T-helper 17 cell (primary cell): ENCODE measurements at places on chromosomes 3 and 15. TPM values are rescaled to one million over a fixed set of nuclear protein-coding genes. Genes with fewer than 3 reads are reported as not detected.

DNA sequence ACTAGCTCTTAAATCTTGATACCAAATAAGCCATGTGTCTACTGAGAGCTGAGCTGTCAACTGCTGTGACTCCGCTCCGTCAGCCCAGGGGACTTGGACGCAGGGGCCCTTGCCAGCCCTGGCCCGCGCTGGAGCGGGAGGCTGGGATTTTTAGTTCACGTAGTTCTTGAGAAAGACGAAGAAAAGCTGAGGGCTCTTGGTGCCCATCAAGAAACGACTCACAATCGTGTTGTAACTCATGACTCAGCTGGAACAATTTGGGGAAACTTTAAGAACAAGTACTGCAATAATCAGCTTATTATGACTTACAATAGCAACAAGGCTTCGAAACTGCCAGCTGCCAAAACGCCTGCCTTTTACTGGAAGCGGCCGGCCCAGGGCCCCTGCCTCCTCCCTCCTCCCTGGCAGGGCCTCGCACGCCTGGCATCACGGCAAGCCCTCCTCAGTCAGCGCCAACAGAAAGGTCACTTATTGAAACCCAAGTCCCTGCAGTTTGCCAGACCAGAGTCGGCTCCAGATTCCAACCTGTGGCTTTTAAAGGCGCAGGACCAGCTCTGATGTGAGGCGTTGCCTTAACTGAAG is 60.3 kb downstream of the RGMA start:
- DNase-seq = no peak

DNA sequence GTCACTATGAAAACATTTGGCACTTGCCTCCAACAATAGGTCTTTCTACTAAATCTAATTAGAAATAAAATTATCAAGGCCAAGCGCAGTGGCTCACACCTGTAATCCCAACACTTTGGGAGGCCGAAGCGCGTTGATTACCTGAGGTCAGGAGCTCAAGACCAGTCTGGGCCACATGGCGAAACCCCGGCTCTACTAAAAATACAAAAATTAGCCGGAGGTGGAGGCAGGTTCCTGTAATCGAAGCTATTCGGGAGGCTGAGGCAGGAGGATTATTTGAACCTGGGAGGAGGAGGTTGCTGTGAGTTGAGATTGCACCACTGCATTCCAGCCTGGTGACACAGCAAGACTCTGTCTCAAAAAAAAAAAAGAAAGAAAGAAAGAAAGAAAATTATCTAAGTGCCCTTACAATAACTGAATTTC is 1.6 kb upstream of the PLD1 start:
- DNase-seq = no peak

GRCh38 chr3:169460035-169460434 is 203.5 kb downstream of the MECOM start:
- no peak for DNase-seq

MYO5C gene
- total RNA-seq = 3.3 TPM

OXTR gene
- total RNA-seq = not detected

CPLX3 gene
- 0.20 TPM for total RNA-seq

C15orf61 gene
- total RNA-seq = 7.7 TPM

SHC4 gene
- total RNA-seq = 0.12 TPM
